ENCODE measurements at places on chromosomes 16 and 17.

DNA sequence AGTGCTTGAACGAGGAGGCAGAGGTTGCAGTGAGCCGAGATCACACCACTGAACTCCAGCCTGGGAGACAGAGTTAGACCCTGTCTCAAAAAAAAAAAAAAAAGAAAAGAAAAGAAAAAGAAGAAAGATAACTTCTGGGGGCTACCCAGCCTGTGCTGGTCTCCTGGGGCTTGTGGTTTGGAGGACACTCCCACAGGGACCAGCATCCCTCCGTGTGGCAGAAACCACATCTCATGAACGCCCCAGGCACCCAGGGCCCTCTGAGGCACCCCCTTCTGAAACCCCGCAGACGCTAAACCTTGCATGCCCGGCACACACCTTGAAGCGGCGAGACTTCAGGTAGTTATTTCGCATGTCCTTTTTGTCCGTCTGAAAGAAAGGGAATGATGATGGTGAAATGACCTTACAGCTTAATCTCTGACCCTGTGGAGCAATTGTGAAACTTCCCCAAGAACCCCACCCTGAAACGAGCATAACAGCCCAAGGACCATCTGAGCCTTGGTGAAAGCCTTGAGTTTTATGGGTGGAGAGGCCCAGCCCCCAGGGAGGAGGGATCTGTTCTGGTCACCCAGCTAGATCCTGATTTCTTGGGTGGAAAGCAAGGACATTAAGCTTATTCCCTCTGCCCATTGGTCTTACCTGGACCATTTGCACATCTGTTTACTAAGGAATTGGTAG lies 55.0 kb downstream of the CNGB1 start:
- DNase-seq: no peak

DNA sequence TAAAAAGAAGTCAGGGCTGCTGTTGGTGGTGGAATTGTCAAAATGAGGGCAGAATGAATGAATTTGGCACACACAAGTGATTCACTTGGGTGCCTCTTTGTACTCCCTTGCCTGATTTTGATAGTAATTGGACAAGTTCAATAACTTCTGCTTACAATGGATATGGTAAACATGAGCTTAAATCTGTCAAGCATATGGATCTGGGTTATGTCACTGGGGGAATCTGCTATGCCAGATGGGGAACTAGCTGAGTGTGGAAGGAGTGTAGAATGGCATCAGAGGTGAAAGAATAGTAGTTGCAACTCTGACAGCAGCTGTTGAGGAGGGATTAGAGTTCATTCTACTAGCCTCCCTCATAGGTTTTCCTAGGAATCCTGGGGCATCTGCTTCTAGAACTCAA lies 724.2 kb upstream of the CDH8 start:
- no peak for DNase-seq

- no peak for DNase-seq
These were observed 18.8 kb downstream of the ADORA2B start for GRCh38 chr17:15963670-15964110.

- no peak for DNase-seq
These were observed 171.7 kb downstream of the VPS53 start for GRCh38 chr17:542943-543342.

GRCh38 chr17:17763136-17763535 lies 73.7 kb downstream of the SREBF1 start:
- DNase-seq: no peak

DNA sequence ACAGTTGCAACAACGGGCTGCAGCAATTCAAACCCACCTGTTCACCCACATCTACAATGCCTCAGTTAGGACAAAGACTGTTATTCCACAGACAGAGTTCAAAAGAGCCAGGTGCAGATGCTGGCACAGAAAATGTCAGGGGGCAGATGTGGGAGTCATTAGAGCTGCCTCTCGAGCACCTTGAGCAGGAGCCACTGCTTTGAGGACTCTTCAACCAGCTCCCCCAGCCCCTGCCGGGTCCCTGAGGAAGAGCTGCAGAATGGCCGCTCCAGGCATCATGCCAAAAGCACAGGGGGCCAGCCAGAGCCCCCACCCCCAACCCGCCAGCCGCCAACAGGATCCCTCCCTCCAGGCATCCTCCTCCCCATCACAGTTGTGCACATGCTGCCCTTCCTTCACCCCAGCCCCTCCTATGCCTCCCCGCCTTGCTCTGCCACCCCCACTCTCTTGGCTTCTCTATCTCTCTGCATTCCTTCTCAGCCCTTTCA lies 20.8 kb downstream of the C17orf67 start:
- no peak for DNase-seq

GRCh38 chr17:56641894-56642293 lies 48.4 kb downstream of the NOG start:
- no peak for DNase-seq

DNA sequence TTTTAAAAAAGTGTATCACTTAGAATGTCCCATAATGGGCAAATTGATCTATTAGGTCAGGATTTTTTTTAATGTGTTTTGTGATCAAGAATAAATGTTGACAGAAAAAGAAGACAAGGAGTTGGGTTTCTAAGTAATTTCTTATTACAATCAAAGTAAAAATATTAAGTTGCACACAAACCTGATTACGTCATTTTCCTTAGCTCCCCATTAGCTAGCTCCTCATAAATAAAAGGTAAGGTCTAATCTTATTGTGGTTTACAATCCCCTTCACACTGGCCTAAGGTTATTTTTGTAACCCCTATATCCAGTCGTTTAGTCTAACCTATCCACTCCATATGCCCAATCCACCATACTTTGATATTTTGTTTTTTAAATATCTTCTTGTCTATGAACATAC lies 7.6 kb downstream of the CA10 start:
- no peak for DNase-seq

GRCh38 chr16:31145398-31145990 lies 4.4 kb downstream of the PRSS36 start:
- no peak for DNase-seq

DNA sequence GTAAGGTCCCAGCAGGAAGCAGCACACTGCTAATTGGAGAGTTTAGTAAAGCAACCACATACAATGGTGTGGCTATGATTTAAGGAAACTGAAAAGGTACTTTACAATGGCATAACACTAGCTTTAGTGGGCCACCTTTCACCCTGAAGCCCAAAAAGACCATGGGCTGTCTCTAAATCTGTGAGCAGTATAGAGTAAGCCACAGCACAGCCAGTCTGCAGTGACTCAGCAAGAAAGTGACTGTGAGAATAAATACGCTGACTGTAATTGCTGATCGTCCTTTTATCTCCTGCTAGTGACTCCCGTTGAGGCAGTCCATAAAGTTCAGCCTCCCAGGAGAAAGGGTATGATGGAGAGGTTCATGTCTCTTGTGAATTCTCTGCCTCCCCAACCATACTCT lies 679.8 kb upstream of the KIF2B start:
- no peak for DNase-seq

DNA sequence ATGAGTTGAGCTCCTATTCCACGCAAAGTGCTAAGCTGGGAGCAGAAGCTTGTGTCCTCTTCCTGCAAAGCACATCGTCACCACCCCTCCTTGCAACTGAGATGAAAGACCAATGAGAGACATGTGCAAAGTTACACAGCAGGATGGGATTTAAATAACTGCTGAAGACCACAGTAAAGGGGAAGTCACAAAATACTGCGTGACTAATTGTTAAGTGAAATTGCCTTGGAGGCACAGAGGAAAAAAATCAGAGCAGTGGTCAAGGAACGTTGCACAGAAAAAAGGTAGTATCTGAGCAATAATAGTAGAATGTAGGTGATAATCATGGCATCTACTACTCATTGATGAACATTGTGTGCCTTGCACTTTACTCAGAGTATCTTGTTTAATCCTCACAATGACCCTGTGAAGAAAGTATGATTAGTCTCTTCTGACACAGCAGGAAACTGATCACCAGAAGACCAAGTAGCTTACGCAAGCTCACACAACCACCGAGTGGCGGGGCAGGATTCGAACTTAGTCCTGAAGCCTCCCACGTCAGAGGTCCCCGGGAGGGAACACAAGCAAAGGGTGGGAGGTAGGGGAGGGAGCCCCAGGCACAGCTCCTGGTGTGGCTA lies 15.4 kb upstream of the MYO18A start:
- DNase-seq: no peak

GRCh38 chr16:57148481-57148880 lies 37.4 kb downstream of the PSME3IP1 start:
- no peak for DNase-seq

- DNase-seq: peak; percentile 74
These were observed 5.6 kb upstream of the TUBG2 start for GRCh38 chr17:42653179-42654124.

DNA sequence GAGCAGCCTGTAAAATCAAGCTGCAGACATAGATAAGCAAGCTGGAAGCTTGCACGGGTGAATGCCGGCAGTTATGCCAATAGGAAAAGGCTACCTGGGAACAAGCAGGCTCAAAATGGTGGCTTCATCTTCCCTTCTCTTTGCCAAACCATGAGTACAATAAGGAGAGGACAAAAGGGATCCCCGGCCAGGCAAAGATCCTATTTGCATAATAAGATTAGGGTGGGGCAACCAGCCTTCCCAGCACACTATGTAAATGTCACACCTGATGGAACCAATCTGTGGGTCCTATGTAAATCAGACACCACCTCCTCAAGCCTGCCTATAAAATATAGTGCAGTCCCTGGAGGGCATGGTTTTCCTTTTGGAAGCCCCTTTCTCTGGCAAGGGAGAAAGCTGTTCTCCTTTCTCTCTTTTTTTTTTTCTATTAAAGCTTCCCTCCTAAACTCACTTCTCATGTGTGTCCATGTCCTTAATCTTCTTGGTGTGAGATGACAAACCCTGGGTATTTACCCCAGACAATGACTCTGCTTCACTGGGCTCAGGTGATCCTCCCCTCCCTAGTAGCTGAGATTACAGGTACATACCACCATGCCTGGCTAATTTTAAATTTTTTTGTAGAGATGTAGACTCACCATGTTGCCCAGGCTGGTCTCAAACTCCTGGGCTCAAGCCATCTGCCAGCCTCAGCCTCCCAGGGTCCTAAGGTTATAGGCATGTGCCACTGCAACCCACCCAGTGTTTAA lies 44.2 kb downstream of the PSMD12 start:
- no peak for DNase-seq

DNA sequence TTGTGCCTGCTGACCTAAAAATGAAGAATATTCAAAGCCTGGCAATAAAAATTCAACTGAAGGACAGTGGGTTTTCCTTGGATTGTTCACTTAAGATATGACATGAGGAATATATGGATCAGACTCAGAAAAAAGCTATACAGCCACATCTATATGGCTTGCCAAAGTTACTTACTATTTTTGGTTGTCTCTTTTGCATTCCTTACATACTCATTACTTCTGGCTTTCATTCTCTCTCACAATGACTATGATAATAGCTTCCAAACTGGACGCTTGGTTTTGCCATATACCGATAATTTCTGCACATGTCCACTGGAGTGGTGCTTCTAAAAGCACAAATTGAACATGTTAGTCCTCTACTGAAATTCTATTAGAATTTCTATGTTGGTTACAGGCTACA lies 664.9 kb downstream of the CDH8 start:
- no peak for DNase-seq

DNA sequence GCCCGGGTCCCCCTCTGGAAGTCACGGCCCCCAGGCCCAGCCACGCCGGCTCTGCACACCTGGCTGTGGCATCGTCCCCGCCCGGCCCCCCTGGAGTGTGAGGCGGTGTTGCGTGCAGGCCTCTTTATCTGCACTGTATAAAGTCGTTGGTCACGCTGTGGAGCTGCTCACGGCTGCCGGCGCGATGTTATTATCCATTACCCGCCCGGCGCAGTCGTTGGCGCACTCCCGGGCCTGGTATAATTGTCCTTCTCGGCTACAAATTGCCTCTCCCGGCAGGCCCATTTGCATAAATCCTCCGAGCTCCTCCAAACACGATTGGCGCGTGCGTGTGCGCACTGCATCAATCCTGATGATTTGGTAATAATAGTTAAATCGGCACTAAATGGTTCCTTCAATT lies 57.8 kb downstream of the BAHCC1 start:
- no peak for DNase-seq

- no peak for DNase-seq
These were observed 4.6 kb upstream of the TEDC2 start for GRCh38 chr16:2455081-2455845.

DNA sequence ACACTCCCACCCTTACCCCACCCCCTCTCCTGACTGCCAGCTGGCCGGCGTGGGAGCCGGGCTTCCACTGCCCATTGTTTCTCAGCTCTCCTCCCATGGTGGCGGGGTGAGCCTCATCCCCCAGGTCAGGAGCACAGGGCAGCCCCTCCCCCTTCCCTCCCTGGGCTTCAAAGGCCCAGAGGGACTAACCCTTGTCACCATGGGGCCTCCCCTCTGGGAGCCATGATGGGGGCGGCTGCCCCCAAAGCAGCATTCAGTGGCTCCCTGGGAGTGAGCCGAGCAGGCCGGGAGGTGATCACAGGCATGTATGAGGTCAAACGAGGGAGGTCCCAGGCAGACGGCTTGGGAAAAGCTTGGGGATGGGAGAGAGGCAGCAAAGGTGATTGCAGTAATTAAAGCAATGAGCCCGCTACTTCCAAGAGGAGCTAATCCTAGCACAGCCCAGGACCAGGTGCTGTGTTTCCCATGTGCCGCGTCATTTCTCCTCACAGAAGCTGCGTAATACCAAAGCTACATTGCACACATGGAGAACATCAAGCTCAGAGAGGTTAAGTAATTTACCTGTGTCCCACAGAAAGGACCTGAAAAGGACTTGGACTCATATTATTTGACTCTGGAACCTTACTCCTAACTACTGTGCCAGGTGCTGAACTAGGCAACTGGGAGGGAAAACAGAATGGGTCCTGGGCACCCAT lies 24.5 kb downstream of the CDK5RAP3 start:
- no peak for DNase-seq

DNA sequence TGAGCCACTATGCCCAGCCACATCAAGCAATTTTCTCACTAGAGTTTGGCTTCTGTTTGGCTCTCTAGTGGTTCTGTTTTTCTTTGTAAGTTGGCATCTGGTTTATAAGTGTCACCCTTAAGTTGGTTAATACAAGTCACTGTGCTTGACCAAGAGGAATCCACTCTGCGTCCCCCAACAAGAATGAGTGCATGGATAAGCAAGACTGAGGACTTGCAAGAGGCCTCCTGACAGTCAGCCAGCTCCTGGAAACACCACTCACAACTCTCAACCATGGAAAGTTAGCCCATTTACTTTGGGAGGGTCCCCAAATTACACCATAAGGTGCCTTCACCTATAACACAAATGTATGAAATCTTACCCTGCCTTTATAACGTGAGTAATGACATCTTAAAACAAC lies 7.6 kb downstream of the RFWD3 start:
- no peak for DNase-seq

GRCh38 chr17:29390851-29391631 lies 878 bp downstream of the TAOK1 start:
- no peak for DNase-seq

GRCh38 chr16:74448990-74449389 lies 27.7 kb upstream of the CLEC18B start:
- DNase-seq: peak; percentile 86

DNA sequence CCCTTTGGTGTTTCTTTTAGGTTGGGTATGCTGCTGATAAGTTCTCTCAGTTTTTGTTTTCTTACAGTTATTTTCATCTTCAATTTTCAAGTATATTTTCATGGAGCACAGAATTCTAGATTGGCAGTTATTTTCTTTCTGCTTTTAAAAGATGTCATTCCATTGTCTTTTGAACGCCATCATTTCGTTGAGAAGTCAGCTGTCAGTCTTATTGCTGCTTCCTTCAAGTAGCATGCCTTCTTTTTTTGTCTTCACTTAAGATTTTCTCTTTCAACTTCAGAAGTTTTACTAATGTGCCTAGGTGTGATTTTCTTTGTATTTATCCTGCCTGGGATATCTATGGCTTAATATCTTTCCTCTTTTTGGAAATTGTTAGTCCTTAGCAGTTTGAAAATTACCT lies 262.2 kb upstream of the PMFBP1 start:
- peak; percentile 33 for DNase-seq

All from HFF-Myc (cell line).